ENCODE measurements at places on chromosomes 3 and 15. TPM values are rescaled to one million over a fixed set of nuclear protein-coding genes. Genes with fewer than 3 reads are reported as not detected.

PTH1R gene
- total RNA-seq, result not detected

RTP1 gene
- not detected for total RNA-seq

NOX5 gene
- not detected for total RNA-seq

RPN1 gene
- 196 TPM for total RNA-seq

MYRIP gene
- total RNA-seq, result not detected

LYSMD2 gene
- 22.4 TPM for total RNA-seq

HCLS1 gene
- 194 TPM for total RNA-seq

PIF1 gene
- total RNA-seq, result 27.8 TPM

BCHE gene
- total RNA-seq, result not detected

CDCP1 gene
- total RNA-seq, result 1.7 TPM
